ENCODE measurements at places on chromosomes 1 and 21. TPM values are rescaled to one million over a fixed set of nuclear protein-coding genes. Genes with fewer than 3 reads are reported as not detected.

Gene KCNK1
- 1.8 TPM for total RNA-seq

GRCh38 chr1:206502812-206503211 is 4.5 kb upstream of the RASSF5 start:
- no peak overlapping the region for H3K4me3 ChIP-seq
- H3K27me3 ChIP-seq = no peaks in the 10 kb centered on the region
- DNase-seq = no peak
- no peak overlapping the region for H3K27ac ChIP-seq

DNA sequence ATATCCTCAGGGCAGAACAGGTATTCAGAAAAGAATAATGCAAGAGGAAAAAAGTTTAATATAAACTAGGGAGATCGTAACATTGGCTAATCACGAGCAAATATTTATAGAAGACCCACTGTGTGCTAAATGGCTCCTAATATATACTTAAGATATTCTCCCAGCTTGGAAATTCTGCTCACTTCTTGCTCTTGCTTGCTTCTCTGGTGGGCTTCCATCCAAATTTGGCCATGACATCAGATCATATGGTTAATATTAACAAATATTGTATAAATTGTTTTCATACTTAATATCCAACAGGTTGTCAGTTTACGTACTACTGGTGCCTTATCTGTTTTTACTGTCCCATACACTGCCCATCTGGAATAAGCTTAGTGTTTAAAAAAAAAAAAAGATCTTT is 1.1 kb downstream of the COX20 start:
- no peaks in the 10 kb centered on the region for H3K27me3 ChIP-seq
- H3K4me1 ChIP-seq = peaks cover 18% of the 10 kb centered on the region
- H3K27ac ChIP-seq = peak overlapping the region; percentile 100
- peak overlapping the region; percentile 57 for H3K4me3 ChIP-seq

Gene FAM89A
- 24.2 TPM for total RNA-seq

DNA sequence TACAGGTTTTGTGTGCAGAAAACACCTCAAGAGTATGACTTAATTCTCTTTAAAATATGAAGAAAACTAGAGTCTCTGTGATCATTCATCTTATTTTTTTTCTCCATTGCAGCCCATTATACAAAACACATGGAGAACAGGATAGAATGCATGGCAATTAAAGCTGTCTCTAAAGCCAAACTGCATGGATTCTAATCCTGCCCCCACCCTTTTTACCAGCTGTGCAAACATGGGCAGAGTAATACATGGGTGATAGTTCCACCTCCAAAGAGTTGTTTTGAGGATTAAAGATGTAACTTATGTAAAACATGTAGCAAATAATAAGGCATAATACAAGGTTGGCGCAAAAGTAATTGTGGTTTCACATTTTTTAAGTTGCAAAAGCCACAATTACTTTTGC is 114.4 kb downstream of the CLEC20A start:
- H3K27me3 ChIP-seq = no peaks in the 10 kb centered on the region
- no peak overlapping the region for H3K4me3 ChIP-seq
- no peak for DNase-seq

Gene SLC35F3
- 0.98 TPM for total RNA-seq

- DNase-seq = no peak
- no peaks in the 10 kb centered on the region for H3K4me1 ChIP-seq
- H3K4me3 ChIP-seq = no peak overlapping the region
Measured at GRCh38 chr1:244019982-244020485, 31.0 kb upstream of the ZBTB18 start.

DNA sequence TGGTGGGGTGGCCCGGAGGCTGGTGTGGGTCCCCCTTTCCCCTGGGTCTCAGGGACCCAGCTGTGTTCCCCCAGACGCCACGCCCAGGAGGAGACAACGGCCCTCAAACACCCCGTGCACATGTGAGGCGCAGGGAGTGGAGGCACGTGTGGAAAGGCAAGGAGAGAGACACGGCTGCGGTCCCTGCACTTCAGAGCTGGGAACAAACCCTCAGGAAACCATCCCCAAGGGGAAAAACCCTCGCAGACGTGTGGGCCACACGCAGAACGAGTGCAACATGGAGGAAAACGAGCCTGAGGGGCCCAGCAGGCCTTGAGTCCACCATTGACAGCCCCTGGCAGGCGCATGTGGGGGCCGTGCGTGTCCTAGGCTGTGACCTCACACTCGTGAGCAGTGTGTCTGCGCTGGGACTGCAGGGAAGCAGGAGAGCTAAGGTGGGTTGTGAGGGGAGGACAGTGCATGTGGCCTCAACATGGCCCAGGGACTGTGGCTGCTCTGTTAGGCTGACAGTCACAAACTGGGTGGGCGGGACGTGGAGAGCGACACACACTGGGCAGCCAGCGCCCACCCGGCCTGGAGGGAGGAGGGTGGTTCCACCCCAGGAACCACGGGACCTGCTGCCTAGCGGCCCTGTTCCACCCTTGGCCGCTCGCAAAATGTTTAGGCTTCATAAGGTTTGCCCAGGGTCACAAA is 20.0 kb downstream of the ITGB2 start:
- no peak overlapping the region for H3K4me3 ChIP-seq
- no peak for DNase-seq
- no peak overlapping the region for H3K27ac ChIP-seq
- H3K27me3 ChIP-seq = no peaks in the 10 kb centered on the region
- no peaks in the 10 kb centered on the region for H3K36me3 ChIP-seq
- no peaks in the 10 kb centered on the region for H3K4me1 ChIP-seq

GRCh38 chr1:150234566-150235293 is 1.2 kb downstream of the ANP32E start:
- peak overlapping the region; percentile 88 for H3K27ac ChIP-seq
- H3K4me3 ChIP-seq = peak overlapping the region; percentile 96
- peak; percentile 59 for DNase-seq
- H3K27me3 ChIP-seq = no peaks in the 10 kb centered on the region
- no peaks in the 10 kb centered on the region for H3K4me1 ChIP-seq
- H3K36me3 ChIP-seq = peaks cover 7% of the 10 kb centered on the region

Gene HFM1
- 8.3 TPM for total RNA-seq

DNA sequence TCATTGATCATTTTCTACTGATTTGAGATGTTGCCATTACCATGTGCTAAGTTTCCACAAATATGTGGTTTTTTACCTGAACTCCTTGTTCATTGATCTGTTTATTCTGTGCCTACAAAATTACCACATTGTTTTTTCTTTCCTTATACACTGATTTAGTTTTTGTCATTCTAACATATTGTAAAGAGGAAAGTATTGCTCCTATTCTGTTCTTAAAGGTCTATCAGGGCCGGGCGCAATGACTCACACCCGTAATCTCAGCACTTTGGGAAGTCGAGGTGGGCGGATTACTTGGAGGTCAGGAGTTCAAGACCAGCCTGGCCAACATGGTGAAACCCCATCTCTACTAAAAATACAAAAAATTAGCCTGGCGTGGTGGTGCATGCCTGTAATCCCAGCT is 75.1 kb downstream of the CAMTA1 start:
- H3K36me3 ChIP-seq = no peaks in the 10 kb centered on the region
- DNase-seq = peak; percentile 71
- H3K4me1 ChIP-seq = no peaks in the 10 kb centered on the region
- no peaks in the 10 kb centered on the region for H3K27me3 ChIP-seq
- no peak overlapping the region for H3K27ac ChIP-seq

- H3K4me3 ChIP-seq = no peak overlapping the region
- no peaks in the 10 kb centered on the region for H3K27me3 ChIP-seq
- H3K36me3 ChIP-seq = no peaks in the 10 kb centered on the region
- DNase-seq = no peak
- H3K27ac ChIP-seq = no peak overlapping the region
Measured at GRCh38 chr1:21048462-21048861, 128.2 kb downstream of the EIF4G3 start.

Gene TMPRSS2
- not detected for total RNA-seq

- H3K27ac ChIP-seq = no peak overlapping the region
- no peaks in the 10 kb centered on the region for H3K4me1 ChIP-seq
- H3K4me3 ChIP-seq = no peak overlapping the region
- peaks cover 3% of the 10 kb centered on the region for H3K36me3 ChIP-seq
Measured at GRCh38 chr1:5937373-5937857, 54.8 kb downstream of the NPHP4 start.

Gene SLC27A3
- 20.7 TPM for total RNA-seq

Gene CADM3
- 3.1 TPM for total RNA-seq

- H3K4me3 ChIP-seq = no peak overlapping the region
- no peak overlapping the region for H3K27ac ChIP-seq
Measured at GRCh38 chr1:108569097-108569728, 9.3 kb downstream of the EEIG2 start.

GRCh38 chr21:31335957-31336738 is 7.9 kb downstream of the TIAM1 start:
- H3K27ac ChIP-seq = no peak overlapping the region
- no peaks in the 10 kb centered on the region for H3K27me3 ChIP-seq
- no peaks in the 10 kb centered on the region for H3K4me1 ChIP-seq
- no peak overlapping the region for H3K4me3 ChIP-seq

Gene AADACL4
- not detected for total RNA-seq

- DNase-seq = no peak
- H3K4me3 ChIP-seq = no peak overlapping the region
- no peak overlapping the region for H3K27ac ChIP-seq
- H3K36me3 ChIP-seq = no peaks in the 10 kb centered on the region
- peaks cover 45% of the 10 kb centered on the region for H3K27me3 ChIP-seq
Measured at GRCh38 chr1:206905295-206906164, 8.3 kb downstream of the IL24 start.

DNA sequence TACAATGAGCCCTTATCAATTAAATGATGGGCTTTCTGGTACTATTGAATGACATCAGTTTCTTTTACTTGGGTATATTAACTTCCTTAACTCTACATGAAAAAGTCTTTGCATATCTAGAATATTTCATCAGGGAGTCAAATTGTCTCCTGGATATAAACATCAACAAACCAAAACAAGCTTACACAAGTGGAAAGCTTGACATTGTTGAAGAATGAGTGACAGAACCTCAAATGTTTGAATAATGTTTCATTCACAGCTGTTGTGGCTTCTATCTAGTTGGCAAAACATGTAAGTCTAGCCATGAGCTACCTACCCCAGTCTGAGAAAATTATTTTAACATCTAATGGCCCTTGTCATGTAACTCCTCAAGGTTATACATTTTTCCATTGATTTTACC is 604.8 kb upstream of the ADAMTS5 start:
- H3K27ac ChIP-seq = no peak overlapping the region
- H3K4me1 ChIP-seq = no peaks in the 10 kb centered on the region
- H3K36me3 ChIP-seq = no peaks in the 10 kb centered on the region
- H3K4me3 ChIP-seq = no peak overlapping the region

DNA sequence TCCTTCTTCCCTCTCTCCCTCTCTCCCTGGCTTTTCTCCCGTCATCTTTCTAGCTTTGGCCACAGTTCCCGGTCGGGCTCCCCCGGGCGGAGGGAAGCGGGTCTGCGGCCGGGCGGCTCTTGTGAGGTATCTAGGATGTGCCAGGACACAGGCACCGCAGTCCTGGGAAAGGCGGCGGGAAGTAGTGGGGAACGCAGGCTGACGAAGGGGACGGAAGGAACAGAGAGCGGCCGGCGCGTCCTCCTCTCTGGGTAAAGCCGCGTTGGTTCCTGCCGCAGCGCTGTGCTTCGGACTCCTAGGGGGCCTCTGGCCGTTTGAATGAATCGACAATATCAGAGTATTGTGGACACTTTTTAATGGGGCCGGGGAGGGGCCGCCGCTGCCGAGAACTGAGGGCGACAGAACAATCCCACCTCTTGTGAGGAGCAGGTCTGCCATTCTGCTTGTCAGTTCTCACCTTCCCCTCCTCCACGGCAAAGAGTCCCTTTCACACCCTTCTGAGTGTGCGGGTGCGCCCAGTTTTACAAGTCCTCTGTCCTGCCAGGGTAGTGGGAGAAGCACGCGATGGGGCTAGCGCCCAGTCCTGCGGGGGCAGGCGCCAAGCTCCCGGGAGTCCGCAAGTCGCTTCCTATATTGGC is 1.2 kb upstream of the LHX9 start:
- peak; percentile 81 for DNase-seq
- H3K27ac ChIP-seq = no peak overlapping the region
- no peaks in the 10 kb centered on the region for H3K36me3 ChIP-seq
- H3K4me1 ChIP-seq = peaks cover 12% of the 10 kb centered on the region
- H3K27me3 ChIP-seq = peaks cover 100% of the 10 kb centered on the region

DNA sequence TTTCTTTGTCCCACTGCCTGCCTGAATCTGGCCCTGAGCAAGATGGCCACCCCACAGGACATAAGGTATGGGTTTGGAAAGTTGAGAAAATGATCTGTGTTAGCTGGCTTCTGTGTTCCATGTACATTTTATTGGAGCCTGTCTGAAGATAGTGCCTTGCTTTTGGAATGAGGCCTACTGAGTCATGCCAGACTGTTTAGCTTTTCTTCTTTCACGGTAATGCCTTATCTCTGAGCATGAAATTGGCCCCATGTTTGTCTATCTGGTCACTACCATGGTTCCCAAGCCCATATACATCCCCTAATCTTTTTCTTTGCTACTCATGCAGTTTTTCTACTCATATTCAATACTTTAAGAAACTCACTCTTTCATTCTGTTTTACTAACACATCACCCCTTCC is 85.1 kb upstream of the LMO4 start:
- no peaks in the 10 kb centered on the region for H3K36me3 ChIP-seq
- peak; percentile 42 for DNase-seq
- no peaks in the 10 kb centered on the region for H3K27me3 ChIP-seq

- no peak overlapping the region for H3K27ac ChIP-seq
- peaks cover 15% of the 10 kb centered on the region for H3K27me3 ChIP-seq
- peak; percentile 79 for DNase-seq
- H3K4me1 ChIP-seq = no peaks in the 10 kb centered on the region
- H3K36me3 ChIP-seq = no peaks in the 10 kb centered on the region
- H3K4me3 ChIP-seq = no peak overlapping the region
Measured at GRCh38 chr1:212518188-212519054, 85.7 kb downstream of the NENF start.

DNA sequence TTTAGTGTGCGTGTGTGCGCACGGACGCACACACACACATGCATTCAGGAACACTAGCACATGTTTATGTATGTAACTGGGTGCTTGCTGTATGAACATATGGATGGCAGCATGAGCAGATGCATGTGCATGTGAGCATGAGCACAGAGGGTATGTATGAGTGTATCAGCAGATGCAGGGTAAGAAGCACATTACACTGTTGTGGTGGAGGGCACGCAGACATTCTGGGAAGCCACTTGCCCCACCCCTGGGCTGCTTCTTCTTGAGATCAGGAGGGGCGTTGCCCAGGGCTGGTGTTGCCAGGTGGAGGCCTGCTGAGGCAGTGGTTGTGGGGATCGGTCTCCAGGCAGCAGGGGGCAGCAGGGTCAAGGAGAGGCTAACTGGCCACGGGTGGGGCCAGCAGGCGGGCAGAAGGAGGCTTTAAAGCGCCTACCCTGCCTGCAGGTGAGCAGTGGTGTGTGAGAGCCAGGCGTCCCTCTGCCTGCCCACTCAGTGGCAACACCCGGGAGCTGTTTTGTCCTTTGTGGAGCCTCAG is 3.9 kb upstream of the P3R3URF start:
- no peaks in the 10 kb centered on the region for H3K27me3 ChIP-seq
- no peak overlapping the region for H3K27ac ChIP-seq
- peak; percentile 44 for DNase-seq
- peaks cover 8% of the 10 kb centered on the region for H3K4me1 ChIP-seq

DNA sequence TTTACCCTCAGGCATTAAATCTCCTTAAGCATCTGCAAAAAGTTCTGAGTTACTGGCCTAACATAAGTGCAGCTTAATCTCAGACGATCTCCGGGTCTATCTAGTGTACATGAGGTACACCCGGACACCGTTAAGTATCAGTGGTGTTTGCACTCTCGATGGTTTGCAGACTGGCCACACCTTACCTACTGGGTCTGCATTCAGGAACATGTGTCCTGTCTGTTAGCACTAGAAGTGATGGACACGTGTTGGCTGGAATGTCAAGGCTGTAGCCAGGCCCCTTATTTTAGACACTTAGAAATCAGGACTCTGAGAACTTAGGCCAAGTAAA is 783 bp upstream of the AGL start:
- no peak for DNase-seq
- H3K4me3 ChIP-seq = peak overlapping the region; percentile 70
- peaks cover 13% of the 10 kb centered on the region for H3K4me1 ChIP-seq

GRCh38 chr1:89356658-89357400 is 7.0 kb upstream of the GBP6 start:
- no peak for DNase-seq
- H3K27me3 ChIP-seq = no peaks in the 10 kb centered on the region

Gene FHL3
- 27.5 TPM for total RNA-seq

Gene IFFO2
- 8.0 TPM for total RNA-seq
